ENCODE measurements at places on chromosomes 7 and 10.

- DNase-seq: peak; percentile 78
Observed at GRCh38 chr10:78974617-78975317, 94.0 kb upstream of the ZMIZ1 start.

- no peak for DNase-seq
Observed at GRCh38 chr7:645606-646005, 80.9 kb upstream of the DNAAF5 start.

- DNase-seq: no peak
Observed at GRCh38 chr7:149605696-149606095, 108.1 kb upstream of the ZNF746 start.

GRCh38 chr10:102583435-102584417 lies 60.6 kb upstream of the TRIM8 start:
- DNase-seq: peak; percentile 82

DNA sequence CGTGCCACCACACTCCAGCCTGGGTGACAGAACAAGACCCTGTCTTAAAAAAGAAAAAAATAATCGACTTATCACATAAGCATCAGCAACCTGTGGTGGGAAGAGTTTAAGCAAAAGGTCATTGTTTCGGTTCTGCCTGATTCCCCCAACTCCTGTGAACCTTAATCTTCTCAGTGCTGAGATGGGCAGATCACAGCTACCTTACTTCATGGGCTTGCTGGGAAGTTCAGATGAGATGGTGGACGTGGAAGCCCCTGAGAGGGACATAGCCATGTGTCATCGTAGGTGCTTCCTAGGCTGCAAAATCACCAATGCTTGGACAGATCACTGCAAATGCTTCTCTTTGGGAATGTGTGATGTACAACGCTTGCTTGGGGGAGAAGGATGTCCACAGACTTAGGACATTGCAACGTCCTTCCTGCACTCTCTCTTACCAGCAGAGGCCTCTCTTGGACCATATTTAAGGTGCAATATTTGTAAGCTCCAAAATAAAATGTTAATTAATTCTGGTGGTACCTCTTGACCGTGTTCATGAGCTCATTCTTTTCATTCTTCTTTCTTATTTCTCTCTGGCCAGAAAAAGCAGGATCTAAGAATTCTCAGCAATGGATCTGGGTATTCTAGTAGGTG lies 8.6 kb downstream of the GJD4 start:
- DNase-seq: no peak

Measured in activated naive CD4-positive, alpha-beta T cell treated with Interleukin-2 at 50 U/mL for 16 hours (primary cell).